ENCODE measurements at places on chromosomes 5 and 9.
A peak's percentile ranks its signal among the peaks of the same experiment; 100 is the strongest.

GRCh38 chr9:109110329-109111021 is 9.3 kb downstream of the TMEM245 start:
- no peaks in the 10 kb centered on the region for H3K27me3 ChIP-seq
- H3K36me3 ChIP-seq, result peaks cover 15% of the 10 kb centered on the region
- DNase-seq, result no peak
- peak overlapping the region; percentile 63 for H3K4me3 ChIP-seq
- peak overlapping the region; percentile 88 for H3K27ac ChIP-seq
- peaks cover 81% of the 10 kb centered on the region for H3K4me1 ChIP-seq

- H3K36me3 ChIP-seq, result no peaks in the 10 kb centered on the region
- no peak overlapping the region for H3K4me3 ChIP-seq
- H3K27me3 ChIP-seq, result peaks cover 2% of the 10 kb centered on the region
- H3K4me1 ChIP-seq, result no peaks in the 10 kb centered on the region
These were observed 348.5 kb downstream of the BNC2 start for GRCh38 chr9:16521868-16522411.

DNA sequence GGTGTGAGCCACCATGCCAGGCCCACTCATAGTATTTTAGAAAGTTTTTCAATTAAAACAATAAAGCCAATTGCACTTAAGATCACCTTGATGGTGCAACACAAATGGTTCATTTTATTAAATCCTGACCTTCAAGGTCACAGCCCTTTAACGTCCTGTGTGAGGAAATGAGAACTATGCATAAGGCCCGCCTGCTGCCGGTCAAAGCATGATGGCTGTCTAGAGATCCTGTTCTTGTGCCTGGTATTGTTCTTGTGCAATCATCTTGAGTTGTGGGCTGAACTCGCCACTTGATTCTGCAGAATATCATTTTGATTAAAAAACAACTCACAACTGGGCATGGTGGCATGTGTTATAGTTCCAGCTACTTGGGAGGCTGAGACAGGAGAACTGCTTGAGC is 43.6 kb upstream of the FBXW11 start:
- H3K36me3 ChIP-seq, result peaks cover 30% of the 10 kb centered on the region
- H3K4me1 ChIP-seq, result peaks cover 10% of the 10 kb centered on the region
- no peak for DNase-seq
- H3K4me3 ChIP-seq, result no peak overlapping the region
- H3K27me3 ChIP-seq, result no peaks in the 10 kb centered on the region

DNA sequence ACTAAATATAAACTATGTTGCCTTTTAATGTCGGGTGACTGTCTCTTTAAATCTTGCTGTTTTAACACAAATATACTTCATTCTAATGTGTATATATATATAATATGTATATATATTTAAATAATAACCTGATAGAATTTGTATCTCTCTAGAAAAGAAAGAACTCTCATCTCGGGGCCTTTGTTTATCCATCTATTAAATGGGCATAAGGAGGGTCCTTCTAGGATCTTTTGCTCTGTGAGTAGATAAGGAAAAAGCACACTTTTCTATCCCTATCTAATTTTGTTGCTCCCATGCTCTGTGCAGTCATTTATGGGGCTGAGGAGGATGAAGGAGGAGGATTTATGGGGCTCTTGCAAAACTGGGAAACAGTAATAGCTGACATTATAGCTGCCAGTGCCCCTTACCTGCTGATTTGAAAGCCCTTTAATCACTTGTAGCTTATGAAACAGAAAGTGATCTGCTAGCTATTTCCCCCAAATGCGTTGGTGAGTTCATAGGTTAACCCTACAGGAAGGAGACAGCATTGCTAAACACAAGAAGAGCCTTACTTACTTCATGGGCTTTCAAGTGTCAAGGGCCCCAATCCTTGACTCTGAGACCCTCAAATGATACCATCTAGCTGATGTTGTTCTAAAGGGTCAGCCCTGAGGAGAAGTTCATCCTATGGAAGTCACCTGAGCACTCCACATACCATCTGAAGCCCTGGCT is 5.8 kb upstream of the PPARGC1B start:
- H3K27me3 ChIP-seq, result peaks cover 4% of the 10 kb centered on the region
- H3K27ac ChIP-seq, result peak overlapping the region; percentile 74
- H3K4me1 ChIP-seq, result peaks cover 13% of the 10 kb centered on the region
- DNase-seq, result peak; percentile 23

GRCh38 chr9:130237076-130237475 is 28.5 kb upstream of the HMCN2 start:
- H3K27me3 ChIP-seq, result no peaks in the 10 kb centered on the region
- H3K36me3 ChIP-seq, result no peaks in the 10 kb centered on the region
- H3K4me3 ChIP-seq, result no peak overlapping the region
- H3K4me1 ChIP-seq, result peaks cover 26% of the 10 kb centered on the region
- no peak for DNase-seq

DNA sequence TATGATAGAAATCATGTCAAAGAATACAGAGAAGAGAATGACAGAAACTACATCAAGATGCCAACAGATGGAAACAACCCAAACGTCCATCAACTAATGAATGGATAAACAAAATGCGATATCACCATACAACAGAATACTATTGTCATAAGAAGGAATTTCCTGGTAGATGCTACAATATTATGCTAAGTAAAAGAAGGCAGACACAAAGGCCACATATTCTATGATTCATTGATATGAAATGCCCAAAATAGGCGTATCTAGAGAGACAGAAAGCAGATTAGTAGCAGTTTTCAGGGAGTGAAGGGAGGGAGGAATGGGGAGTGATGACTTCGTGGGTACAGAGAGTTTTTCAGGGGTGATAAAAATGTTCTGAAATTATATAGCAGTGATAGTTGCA is 58.3 kb upstream of the AKNA start:
- H3K4me1 ChIP-seq, result peaks cover under 1% of the 10 kb centered on the region
- no peak for DNase-seq
- no peaks in the 10 kb centered on the region for H3K27me3 ChIP-seq

DNA sequence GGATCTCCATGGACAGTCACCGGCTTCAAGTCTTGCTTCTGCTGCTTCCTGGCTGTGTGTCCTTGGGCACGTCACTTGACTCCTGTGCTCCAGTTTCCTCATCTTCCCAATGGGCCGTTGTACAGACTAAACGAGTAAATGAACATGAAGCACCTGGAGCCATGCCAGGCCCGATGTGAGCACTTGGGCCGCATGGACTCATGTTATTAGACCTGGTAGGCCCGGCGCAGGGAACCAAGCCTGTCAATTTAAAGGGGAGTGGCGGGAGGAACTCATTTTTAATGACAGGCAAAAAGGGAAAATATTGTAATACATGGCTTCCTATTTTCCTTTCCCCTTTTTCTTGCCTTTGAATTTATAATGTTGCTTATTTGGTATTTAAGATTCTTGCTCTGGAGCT is 47.5 kb downstream of the TENT4A start:
- H3K36me3 ChIP-seq, result peaks cover 17% of the 10 kb centered on the region
- no peak for DNase-seq
- H3K4me1 ChIP-seq, result peaks cover 3% of the 10 kb centered on the region

DNA sequence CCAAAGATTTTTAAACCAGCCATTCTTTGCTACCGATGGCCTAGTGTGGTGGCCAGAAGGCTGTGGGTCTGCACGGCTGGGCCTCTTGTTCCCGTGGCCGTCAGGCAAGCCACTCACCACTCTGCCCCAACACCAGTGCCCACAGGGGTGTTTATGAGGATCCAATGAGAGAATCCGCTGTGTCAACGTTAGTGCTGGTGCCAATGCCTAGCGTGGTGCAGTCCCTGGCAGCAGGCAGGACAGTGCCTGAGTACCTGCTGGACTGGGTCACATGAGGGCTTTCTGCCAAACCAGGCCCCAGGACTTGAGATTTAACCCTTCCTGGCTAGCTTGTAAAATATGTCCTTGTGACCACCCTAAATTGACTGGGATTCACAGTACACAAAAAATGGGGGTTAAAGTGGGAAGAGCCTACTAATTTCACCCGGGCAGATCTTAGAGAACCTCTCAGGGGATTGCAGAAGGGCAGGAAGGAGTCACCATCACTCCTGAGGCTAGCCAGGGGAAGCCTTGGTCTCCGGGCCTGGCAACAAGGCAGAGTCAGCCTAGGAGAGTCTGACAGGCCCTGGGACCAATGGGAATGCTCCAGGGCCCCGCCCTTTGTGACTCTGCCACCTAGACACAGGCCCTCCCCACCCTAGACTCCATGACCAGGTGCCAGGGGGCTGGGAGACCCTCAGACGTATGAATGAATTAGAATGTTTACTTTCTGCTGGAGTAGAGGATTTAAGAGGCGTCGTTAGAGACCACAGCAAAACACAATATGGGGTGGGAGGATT is 63.2 kb upstream of the FSTL4 start:
- no peaks in the 10 kb centered on the region for H3K36me3 ChIP-seq
- no peak overlapping the region for H3K27ac ChIP-seq
- H3K4me3 ChIP-seq, result no peak overlapping the region
- H3K27me3 ChIP-seq, result peaks cover 13% of the 10 kb centered on the region

- no peak overlapping the region for H3K4me3 ChIP-seq
- peak; percentile 66 for DNase-seq
- no peak overlapping the region for H3K27ac ChIP-seq
- peaks cover 8% of the 10 kb centered on the region for H3K27me3 ChIP-seq
- peaks cover 4% of the 10 kb centered on the region for H3K4me1 ChIP-seq
These were observed 65.0 kb downstream of the FGF18 start for GRCh38 chr5:171484460-171484899.

- DNase-seq, result no peak
- H3K27me3 ChIP-seq, result peaks cover 36% of the 10 kb centered on the region
- no peaks in the 10 kb centered on the region for H3K36me3 ChIP-seq
- H3K27ac ChIP-seq, result peak overlapping the region; percentile 3
- H3K4me3 ChIP-seq, result no peak overlapping the region
These were observed 132.4 kb downstream of the GABBR2 start for GRCh38 chr9:98576354-98576753.

DNA sequence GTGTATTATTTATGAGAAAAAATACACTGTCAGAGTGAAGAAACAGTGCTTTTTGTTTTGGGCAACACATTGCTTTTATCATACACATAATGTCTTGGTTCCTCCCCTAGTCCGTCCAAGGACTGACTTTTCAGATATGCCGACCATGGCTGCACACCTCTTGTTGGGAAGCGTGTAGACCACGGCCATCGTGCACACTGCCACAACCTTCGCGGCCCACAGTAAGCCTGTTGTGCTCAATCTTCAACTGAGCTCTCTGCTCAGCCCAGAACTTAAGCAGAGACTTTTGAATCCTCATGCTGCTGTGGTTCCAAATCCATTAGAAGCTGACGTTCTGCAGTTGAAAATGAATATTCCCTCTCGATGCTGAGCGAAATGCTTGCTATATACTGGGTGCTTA is 157.6 kb upstream of the IRX2 start:
- H3K4me3 ChIP-seq, result no peak overlapping the region
- no peaks in the 10 kb centered on the region for H3K36me3 ChIP-seq
- H3K4me1 ChIP-seq, result no peaks in the 10 kb centered on the region
- DNase-seq, result no peak
- H3K27me3 ChIP-seq, result no peaks in the 10 kb centered on the region

DNA sequence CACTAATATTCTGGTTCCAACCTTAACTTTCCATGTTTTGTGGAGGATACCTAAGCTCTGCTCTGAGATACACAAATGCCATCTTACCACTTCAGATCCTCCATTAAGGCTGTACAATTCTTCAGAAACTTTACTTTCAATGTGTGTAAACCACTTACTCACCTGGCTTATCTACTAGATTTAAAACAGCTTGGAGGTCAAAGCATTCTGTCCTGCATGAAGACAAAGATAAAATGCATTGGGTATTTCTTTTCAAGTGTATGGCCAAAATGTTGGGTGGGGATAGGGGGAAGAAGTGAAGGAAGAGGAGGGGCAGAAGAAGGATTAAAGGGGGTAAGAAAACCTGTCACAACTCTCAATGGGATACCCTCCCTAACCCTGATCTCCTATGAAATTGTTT is 939 bp downstream of the GOLGA1 start:
- peak overlapping the region; percentile 81 for H3K4me3 ChIP-seq
- DNase-seq, result no peak
- H3K36me3 ChIP-seq, result peaks cover 32% of the 10 kb centered on the region
- peaks cover 21% of the 10 kb centered on the region for H3K4me1 ChIP-seq
- no peaks in the 10 kb centered on the region for H3K27me3 ChIP-seq

- H3K36me3 ChIP-seq, result peaks cover 14% of the 10 kb centered on the region
- no peak for DNase-seq
- no peaks in the 10 kb centered on the region for H3K27me3 ChIP-seq
- no peaks in the 10 kb centered on the region for H3K4me1 ChIP-seq
- no peak overlapping the region for H3K4me3 ChIP-seq
These were observed 22.2 kb downstream of the LRSAM1 start for GRCh38 chr9:127473501-127473900.

All from activated CD8-positive, alpha-beta T cell treated with anti-CD3 and anti-CD28 coated beads for 36 hours (primary cell).